Stimulated activated CD8-positive, alpha-beta memory T cell treated with anti-CD3 and anti-CD28 coated beads, Interleukin-2, amount 100 ng/mL, for 48 hours (primary cell): ENCODE measurements at places on chromosomes 6 and 20.

DNA sequence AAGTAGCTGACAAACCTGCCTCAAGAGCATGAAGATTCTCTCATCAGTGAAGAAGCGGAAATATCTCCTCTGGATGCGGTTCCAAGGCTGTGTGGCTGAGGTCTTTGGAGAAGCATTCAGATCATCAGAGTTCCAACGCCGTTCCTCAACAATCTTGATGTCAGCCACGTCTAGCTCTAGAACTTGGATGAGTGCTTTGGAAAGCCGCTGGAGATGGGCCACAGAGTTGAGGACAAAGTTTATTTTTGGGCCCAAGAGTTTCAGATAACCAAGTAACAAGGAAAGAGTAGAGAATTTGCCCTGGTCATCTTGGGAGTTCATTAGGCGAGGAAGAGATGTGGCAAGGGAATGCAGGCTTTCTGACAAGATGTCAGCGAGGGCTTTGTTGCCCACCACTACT is 20.9 kb downstream of the TTI1 start:
- no peak for DNase-seq

GRCh38 chr6:106128981-106129781 is 43.0 kb downstream of the PRDM1 start:
- DNase-seq: no peak

- DNase-seq: no peak
These were observed 4.5 kb upstream of the DDR1 start for GRCh38 chr6:30879684-30880427.

DNA sequence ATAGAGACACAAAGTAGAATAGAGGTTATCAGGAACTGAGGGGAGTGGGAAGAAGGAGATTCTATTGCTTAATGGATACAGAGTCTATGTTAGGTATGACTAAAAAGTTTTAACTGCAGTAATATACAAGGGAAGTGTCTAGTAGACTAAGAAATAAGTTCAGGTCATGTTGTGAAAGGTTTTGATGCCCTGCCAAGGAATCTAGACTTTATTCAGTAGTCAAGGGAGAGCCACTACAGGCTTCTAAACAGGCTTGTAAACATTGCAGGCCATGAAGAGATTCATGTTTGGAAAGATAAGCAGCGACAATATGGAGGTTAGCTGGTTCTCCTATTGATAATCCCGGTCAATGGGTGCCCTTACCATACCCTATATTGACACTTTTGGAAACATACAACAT is 352.8 kb upstream of the SOX4 start:
- no peak for DNase-seq

- DNase-seq: no peak
These were observed 140.3 kb downstream of the BCAS1 start for GRCh38 chr20:53929974-53930650.

GRCh38 chr6:136549300-136550044 is 750 bp downstream of the MAP7 start:
- no peak for DNase-seq

GRCh38 chr6:124881898-124882578 is 80.2 kb upstream of the RNF217 start:
- DNase-seq: no peak

GRCh38 chr6:45323656-45324224 is 4.4 kb upstream of the RUNX2 start:
- no peak for DNase-seq

DNA sequence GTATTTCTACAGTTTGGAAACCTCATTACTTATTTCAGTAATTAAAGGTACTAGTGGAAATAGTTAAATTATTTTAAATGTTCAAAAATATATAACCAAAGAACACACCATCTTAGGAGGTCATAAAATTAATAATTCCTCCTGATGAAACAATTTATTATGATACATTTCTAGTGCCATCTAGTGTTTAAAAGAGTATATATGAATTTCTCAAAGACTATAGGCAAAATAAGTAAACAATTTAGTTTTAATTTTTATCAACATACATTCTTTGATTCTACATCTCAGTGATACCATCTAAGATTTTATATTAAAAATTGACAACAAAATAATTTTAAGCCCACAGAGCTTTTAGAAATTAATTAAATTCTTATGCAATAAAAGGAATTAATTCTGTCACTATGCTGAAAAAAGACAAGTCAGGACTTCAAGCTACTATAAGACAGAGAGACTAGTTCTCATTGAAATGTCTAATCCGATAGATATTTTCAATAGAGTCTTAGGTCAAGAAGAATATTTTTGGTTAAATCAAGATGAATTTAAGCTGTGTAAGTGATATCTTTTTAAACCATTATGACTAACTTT is 107.8 kb upstream of the RNF217 start:
- DNase-seq: no peak

- DNase-seq: no peak
These were observed 37.4 kb downstream of the CITED2 start for GRCh38 chr6:139337001-139337400.

GRCh38 chr6:136737374-136737844 is 54.9 kb downstream of the MAP3K5 start:
- no peak for DNase-seq

DNA sequence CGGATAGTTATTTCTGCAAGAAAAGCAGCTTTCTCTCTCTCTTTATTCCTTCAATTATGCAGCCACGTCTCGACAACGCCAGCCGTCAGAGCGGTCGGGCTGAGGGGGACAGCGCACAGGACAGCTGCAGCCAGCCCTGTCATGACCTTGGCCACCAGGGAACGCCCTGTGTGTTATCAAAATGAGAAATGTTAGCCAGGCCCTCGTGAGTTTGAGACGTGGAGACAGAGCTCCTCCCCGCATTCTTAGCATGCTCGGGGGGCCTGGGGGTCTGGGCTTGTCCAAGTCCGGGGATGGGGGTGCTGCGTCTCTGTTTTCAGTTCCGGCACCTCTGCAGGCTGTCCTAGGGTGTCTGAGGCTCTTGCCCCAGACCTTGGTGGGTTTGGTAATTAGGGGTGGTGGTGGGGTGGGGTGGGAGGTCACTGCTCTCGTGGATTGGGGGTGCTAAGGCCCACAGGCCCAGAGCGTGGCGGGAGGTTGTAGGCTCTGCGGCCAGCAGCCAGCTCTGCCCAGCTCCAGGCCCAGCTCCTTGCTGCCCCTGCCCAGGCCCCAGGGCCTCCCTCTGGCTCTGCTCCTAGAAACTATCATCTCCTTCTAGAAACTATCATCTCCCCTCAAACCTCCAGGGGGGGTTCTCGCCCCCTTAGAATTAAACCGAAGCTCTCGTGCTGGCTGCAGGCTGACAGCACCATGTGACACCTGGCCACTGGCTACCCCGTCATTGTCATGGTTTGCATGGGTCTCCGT is 54.3 kb upstream of the GATA5 start:
- no peak for DNase-seq

GRCh38 chr20:31674895-31675827 is 37.4 kb downstream of the COX4I2 start:
- peak; percentile 32 for DNase-seq

- no peak for DNase-seq
These were observed 52.0 kb downstream of the FRK start for GRCh38 chr6:116008470-116009243.

DNA sequence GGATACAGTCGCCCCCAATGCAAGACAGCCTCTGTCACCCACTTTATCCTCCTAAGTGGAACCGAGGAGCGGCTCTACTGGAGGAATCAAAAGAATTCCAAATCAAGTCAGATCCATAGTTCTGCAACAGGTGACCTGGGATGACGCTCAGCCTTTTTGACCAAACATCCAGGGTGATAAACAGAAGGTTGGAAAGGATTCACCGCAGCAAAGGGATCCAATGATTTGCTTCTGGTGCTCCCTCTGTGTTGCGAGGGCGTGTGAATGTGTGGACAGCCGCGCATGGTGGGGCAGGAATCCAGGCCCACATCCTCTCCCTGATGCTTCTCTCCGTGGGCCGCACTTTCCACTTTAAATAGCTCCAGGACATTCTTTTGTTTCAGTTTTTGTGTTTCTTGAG is 116.8 kb upstream of the CDH4 start:
- DNase-seq: no peak

- DNase-seq: no peak
These were observed 56.5 kb upstream of the HDGFL1 start for GRCh38 chr6:22512686-22513427.

DNA sequence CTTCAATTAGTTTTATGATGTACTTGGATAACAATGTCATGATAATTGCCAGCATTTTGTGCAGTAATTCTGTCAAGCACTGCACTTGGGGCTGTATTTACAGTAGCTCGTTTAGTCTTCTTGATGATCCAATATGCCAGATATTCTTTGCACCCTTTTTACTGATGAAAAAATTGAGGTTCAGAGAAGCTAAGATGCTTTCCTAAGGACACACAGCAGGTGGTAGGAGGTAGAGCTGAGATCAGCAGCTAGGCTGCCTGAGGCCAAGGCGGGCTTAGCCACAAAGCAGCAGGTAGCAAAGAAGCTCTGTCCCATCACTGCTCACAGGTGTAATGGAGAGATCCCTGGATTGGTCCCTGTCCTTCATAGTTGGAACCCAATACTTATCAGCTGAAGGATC is 33.3 kb downstream of the SUMO4 start:
- DNase-seq: no peak
